Urinary bladder (tissue), 4 donors: ENCODE measurements at places on chromosomes 7 and 10. TPM values are rescaled to one million over a fixed set of nuclear protein-coding genes. Genes with fewer than 3 reads are reported as not detected.

The PDE1C gene
- total RNA-seq, result 20.4 TPM

The GIMAP4 gene
- total RNA-seq, result 43.9 TPM

The KCNIP2 gene
- 2.4 TPM for total RNA-seq

The PTF1A gene
- not detected for total RNA-seq

The LRRC18 gene
- total RNA-seq, result 0.32 TPM

The LIPF gene
- total RNA-seq, result not detected
